ENCODE measurements at places on chromosomes 12 and 14. TPM values are rescaled to one million over a fixed set of nuclear protein-coding genes. Genes with fewer than 3 reads are reported as not detected.

DNA sequence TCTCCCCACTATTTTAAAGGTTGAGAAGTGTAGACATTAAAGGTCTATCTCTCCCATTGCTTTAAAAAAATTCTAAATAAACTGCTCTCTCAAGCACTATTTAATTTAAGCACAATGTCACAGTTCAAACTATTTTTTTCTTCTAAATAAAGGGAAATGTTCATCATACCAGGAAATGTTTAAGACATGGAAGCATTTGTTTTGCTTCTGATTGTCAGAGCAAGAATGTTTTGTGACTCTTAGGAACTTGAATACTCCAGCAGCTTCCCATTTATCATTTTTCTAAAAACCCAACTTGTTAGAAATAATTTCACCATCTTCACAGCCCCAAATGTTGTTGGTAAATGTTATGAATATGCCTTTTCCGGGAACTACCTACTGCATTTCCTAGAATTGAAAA, 121.8 kb upstream of the NTF3 start:
- DNase-seq, result no peak

DNA sequence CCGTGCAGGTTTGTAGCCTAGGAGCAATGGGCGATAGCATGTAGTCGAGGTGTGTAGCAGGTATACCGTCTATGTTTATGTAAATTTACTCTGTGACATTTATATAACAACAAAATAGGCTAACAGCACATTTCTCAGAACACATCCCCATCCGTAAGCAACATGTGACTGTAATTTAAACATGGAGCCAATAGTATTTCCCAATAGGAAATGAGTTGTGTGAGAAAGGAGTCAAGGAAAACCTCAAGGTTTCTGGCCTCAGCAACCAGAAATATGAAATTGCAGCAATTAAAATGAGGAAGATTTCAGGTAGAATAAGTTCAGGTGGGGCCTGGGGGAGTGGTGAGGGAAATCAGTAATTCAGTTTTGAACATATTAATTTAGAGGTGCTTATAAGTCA, 136.0 kb downstream of the MSRB3 start:
- no peak for DNase-seq

Gene FERMT2
- 80.5 TPM for polyA plus RNA-seq

DNA sequence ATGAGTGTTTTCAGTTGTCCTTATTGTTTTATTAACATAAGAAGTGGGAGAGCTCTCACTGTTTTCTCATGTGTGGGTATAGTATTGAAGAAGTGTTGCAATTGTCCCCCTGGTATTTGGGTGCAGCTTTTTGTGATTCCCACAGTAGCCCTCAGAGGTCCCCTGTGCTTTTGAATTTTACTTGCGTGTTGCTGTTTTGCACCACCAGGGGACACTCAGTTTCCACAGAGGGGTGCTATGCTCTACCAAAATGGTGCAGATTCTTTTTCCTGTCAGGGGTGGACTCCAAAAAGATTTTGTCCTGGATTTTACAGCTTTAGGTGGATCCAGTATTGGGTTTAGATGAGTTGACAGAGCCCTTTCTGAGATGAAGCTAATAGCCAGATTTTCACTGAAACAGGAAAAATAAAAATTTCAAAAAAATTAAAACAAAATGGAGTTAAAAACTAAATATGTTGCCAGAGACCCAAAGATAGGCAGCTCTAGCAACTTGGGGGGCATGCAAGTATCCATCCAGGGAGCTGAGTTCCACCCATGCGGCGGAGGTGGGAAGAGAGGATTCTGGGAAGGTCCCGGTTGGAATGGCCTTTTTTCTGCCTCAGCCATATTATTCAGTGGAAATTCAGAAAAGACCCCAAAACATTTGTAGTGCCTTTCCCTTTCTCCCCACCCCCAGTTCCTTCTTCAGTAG, 50.2 kb downstream of the TTLL5 start:
- DNase-seq, result no peak

Gene LRFN5
- polyA plus RNA-seq, result 8.4 TPM
